ENCODE measurements at places on chromosomes 6 and 20. TPM values are rescaled to one million over a fixed set of nuclear protein-coding genes. Genes with fewer than 3 reads are reported as not detected.

DNA sequence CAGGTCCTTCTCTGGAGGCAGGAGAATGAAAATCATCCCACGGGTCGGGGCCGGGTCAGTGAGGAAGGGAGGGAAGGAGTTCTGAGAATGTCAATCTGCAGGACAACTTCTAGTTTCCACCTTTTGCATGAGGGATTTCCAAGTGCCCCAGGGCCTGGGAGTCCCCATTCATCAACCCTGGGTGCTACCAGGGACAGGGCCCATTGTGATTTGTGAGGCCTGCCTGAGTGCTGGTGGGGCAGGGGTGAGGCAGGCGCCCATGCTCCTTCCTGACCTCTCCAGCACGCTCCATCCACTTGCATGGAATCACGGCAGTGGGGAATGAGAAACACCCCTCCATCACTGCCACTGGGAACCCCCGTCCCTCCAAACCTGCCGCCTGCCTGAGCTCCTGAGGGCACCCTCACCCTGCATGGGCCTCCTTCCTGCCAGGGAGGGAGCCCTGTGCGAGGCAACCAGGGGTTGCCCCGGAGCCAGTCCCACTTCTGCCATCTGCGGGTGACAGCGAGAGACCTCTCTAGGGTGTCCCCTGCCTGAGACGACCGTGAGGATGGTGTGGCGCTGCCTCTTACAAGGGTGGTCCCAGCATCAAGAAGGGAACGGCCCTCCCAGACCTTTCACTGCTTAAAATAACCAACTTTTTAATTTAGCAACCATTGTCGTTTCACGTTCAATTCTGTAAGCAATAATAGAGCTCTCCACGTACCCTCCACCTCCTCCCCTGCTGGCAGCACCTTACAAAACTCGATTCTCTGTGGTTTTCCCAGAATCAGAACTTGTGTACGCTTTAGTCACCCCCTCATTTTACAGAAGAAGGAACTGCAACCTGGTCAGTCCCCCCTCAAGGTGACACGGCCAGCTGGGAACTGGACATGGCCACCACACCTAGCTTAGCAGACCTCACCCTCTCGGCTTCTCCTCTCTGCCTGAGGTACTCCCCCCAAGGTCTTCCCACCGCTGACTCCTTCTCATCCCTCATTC lies 28.6 kb downstream of the PMEPA1 start:
- no peaks in the 10 kb centered on the region for H3K4me1 ChIP-seq
- H3K4me3 ChIP-seq: no peak overlapping the region
- DNase-seq: peak; percentile 53
- H3K27ac ChIP-seq: no peak overlapping the region
- H3K36me3 ChIP-seq: no peaks in the 10 kb centered on the region
- H3K27me3 ChIP-seq: no peaks in the 10 kb centered on the region

DNA sequence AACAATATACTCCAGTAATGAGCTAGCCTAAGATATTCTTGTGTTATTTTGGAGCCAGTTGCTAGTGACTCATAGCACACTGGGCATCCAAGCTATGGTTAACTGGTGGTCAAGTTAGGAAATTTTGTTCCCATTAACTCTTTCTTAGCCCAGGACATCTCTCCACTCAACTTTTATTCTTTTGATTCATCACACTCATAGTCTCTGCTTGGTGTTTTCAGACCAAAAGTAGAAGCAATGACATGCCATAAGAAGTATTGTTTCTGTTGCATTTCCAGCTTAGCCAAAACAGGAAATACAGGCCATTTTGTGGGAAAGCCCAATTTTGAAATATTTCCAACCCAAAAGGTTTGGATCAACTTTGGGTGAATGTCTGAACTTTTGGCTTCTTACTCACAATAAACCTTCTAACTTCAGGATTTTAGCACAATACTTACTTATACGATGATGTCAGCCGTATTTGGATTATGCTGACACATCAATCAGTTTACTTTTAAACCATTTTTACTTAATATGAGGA lies 31.6 kb upstream of the CCN2 start:
- H3K4me3 ChIP-seq: no peak overlapping the region
- H3K27me3 ChIP-seq: no peaks in the 10 kb centered on the region
- no peaks in the 10 kb centered on the region for H3K4me1 ChIP-seq
- H3K36me3 ChIP-seq: no peaks in the 10 kb centered on the region

GTSF1L gene
- polyA plus RNA-seq: not detected

DNA sequence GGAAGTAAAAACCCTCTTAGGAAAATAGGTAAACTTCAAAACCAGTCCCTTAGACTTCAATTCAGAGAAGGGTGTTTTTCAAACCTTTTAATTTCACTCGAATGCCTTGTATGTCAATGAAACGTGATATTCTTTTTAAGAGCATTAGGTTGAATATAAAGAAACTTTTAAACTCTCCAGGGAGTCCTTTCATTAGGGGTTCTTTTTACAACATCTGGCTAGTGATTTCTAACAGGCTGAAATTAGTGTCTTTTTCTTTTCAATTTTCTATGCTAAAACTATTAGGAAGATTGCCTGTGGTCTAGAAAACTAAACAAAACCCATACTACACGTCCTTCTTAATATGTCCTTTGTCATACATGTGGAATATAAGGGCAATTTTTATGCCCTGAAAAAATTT lies 569.7 kb upstream of the CITED2 start:
- DNase-seq: no peak
- no peaks in the 10 kb centered on the region for H3K4me1 ChIP-seq
- no peaks in the 10 kb centered on the region for H3K36me3 ChIP-seq
- H3K27me3 ChIP-seq: no peaks in the 10 kb centered on the region
- H3K4me3 ChIP-seq: no peak overlapping the region

NR2E1 gene
- polyA plus RNA-seq: not detected

THBD gene
- not detected for polyA plus RNA-seq

DNA sequence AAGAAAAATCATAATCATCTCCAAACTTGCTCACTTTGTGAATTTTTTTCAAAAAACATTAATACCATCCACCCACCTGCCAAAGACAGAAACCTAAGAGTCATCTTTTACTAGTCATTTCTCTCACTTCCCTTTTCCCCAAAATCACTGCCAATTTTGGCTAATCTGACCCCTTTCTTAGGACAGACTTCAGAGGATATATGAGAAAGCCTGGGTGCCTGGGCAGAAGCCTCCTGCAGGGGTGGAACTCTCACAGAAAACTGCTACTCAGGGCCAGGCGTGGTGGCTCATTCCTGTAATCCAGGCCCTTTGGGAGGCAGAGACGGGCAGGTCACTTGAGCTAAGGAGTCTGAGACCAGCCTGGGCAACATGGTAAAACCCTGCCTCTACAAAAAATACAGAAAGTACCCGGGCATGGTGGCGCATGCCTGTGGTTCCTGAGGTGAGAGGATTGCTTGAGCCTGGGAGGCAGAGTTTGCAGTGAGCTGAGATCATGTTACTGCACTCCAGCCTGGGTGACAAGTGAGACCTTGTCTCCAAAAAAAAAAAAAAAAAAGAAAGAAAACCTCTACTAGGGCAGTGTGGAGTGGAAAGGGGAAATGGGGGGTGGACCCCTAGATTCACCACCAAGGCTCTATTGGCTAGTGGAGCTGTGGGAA lies 3.8 kb downstream of the DEK start:
- H3K4me1 ChIP-seq: peaks cover 41% of the 10 kb centered on the region
- no peak for DNase-seq
- no peaks in the 10 kb centered on the region for H3K36me3 ChIP-seq
- H3K27me3 ChIP-seq: no peaks in the 10 kb centered on the region
- H3K27ac ChIP-seq: no peak overlapping the region

SCRT2 gene
- not detected for polyA plus RNA-seq

DNA sequence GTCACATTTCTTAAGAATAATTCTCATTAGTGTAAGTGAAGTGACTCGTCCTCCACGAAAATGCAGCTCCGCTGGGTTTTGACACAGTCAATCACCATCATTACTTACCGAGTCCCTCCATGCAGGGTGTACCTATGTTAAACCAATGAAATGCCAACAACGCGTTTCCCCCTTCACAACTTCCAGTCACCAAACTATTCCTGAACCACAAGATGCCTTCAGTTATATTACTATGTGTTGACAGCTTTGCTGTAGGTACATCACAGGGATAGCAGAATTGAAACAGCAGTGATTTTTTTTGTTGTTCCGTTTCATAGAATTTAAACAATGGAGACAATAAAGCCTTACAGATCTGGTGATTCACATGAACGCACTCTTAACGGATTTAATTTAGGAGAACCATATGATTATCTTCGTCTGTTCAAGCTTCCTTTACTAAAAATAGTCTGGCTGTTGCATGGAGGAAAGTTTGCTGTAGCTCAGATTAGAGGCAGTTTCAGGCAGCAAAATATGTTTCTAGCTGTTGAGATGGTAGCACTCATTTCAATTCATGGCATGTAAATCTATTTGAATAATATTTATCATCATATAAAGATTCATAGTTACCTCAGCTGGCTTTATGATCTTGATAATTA lies 652.8 kb downstream of the PRKN start:
- no peak overlapping the region for H3K27ac ChIP-seq
- H3K36me3 ChIP-seq: no peaks in the 10 kb centered on the region
- no peak overlapping the region for H3K4me3 ChIP-seq
- no peaks in the 10 kb centered on the region for H3K4me1 ChIP-seq
- DNase-seq: no peak

GRCh38 chr20:63134201-63134612 lies 81.7 kb downstream of the YTHDF1 start:
- no peak overlapping the region for H3K27ac ChIP-seq
- DNase-seq: no peak
- no peak overlapping the region for H3K4me3 ChIP-seq
- no peaks in the 10 kb centered on the region for H3K36me3 ChIP-seq

ZNF311 gene
- polyA plus RNA-seq: 0.47 TPM

LPIN3 gene
- polyA plus RNA-seq: 0.10 TPM

Data from naive thymus-derived CD4-positive, alpha-beta T cell (primary cell).